Stimulated activated CD4-positive, alpha-beta T cell treated with anti-CD3 and anti-CD28 coated beads, Interleukin-1b, Interleukin-23, amount 100 ng/mL, for 4 hours (primary cell): ENCODE measurements at places on chromosomes 6 and 20.

DNA sequence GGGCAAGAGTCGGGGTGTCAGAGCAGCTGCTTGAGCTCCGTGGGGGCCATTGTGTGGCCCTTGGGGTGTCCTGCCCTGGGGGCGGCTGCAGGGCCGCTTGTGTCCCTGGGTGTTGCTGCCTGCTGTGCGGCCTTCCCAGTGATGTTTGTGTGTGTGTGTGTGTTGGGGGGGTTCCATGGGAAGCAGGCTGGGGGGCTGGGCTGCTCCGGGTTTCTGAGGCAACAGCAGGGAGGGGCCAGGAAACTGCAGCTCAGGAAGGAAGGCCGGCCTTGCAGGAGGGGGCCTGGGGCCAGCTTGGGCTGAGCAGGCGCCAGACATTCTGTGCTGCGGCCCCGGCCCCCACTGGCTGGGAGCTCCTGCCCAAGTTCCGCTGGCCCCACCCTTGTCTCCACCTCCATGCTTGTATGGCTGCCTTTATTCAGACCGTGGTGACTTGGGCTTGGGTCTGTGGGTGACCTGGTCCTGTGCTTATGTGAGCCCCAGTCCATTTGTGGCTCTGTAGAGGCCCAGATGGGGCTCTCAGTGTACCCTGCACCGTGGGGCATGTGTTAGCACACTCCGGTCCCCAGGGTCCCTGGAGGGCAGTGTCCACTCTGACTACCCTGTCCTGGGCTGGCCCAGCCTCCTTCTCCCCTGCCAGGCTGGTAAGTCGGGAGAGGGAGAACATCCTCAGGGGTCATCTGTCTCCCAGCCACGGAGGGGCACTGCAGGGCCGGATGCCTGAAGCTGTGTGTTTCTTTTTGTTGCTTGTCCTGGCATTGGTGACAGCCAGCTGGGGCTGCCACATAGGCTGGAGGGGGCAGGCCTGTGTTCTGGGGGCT, 4.6 kb upstream of the SOX18 start:
- no peak for DNase-seq

DNA sequence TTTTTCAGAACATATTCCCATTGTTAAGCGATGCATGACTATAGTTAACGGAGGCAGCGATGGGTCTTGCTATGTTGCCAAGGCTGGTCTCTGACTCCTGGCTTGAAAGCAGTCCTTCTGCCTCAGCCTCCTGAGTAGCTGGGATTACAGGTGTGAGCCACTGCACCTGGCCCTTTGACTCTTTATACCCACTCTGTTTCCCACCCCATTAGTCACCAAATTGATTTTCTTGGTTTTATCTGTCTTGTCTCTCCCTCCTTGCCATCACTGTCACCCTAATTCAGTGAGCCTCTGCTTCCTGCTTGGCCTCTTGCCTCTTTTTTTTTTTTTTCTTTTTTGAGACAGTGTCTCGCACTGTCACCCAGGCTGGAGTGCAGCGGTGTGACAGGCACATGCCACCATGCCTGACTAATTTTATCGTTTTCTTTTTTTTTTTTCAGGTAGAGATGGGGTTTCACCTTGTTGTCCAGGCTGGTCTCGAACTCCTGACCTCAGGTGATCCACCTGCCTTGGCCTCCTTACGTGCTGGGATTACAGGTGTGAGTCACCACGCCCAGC, 31.3 kb downstream of the ZFAND3 start:
- no peak for DNase-seq

- DNase-seq, result no peak
Observed at GRCh38 chr6:36141091-36141490, 10.8 kb downstream of the MAPK13 start.

GRCh38 chr20:31919410-31920155, 32.3 kb downstream of the PDRG1 start:
- no peak for DNase-seq

DNA sequence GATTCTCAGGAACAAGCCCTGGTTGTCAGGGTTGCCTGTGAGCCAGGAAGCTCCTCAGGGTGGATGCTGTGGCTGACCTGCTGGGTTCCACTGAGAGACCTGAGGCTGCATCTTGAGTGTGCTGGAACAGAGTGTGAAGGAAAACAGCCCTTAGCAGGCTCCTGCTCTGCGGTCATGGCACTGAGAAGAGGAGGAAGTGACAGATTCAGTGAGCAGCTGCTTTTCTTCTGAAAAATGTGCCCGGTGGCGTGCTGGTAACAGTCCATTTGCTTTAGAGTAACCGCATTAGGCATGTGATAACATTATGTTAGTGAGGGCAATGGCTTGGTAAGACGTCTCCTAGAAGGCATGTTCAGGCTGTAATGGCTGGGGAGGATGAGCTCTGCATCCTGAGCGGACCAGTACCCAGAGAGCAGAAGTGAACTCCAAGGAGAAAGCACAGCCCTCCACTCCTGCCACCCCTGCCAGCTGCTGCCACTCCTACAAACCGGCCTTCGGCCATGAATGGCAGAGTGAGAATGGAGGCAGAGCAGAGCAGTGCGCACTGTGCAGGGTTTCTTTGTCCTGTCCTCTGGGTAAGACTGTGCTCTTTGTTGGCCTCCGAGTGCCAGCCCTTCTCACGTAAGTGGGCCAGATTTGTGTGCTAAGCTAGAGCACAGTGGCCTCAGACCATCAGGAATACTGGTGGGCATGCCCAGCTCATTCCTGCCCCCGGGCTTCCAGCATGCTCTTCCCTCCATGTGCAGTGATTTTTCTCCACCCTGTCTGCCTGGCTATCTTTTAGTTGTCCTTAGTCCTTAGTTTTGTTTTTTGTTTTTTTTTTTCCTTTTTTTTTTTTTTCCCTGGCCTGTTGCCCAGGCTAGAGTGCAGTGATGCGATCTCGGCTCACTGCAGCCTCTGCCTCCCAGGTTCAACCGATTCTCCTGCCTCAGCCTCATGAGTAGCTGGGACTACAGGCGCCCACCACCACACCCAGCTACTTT, 98.1 kb upstream of the VSTM2L start:
- DNase-seq, result no peak

- no peak for DNase-seq
Observed at GRCh38 chr6:7973584-7973983, 63.0 kb upstream of the TXNDC5 start.

DNA sequence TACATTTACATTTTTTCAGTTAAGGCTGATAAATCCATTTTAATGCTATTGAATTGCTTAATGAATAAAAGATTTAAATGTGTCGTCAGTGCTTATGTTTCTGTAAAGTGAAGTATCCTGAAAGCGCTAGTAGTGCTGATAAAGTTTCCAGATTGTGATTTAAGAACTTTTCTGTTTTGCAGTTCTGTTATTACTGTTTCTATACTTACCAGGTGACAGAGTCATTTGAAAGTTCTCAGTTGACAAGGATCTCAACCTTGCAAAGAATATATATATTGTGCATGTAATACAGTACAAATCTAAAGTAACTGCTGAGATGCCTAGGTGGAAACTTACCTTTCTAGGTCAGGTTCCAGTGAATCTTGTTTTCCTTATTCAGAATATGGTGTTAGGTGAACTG, 201.8 kb downstream of the ARID1B start:
- DNase-seq, result no peak

DNA sequence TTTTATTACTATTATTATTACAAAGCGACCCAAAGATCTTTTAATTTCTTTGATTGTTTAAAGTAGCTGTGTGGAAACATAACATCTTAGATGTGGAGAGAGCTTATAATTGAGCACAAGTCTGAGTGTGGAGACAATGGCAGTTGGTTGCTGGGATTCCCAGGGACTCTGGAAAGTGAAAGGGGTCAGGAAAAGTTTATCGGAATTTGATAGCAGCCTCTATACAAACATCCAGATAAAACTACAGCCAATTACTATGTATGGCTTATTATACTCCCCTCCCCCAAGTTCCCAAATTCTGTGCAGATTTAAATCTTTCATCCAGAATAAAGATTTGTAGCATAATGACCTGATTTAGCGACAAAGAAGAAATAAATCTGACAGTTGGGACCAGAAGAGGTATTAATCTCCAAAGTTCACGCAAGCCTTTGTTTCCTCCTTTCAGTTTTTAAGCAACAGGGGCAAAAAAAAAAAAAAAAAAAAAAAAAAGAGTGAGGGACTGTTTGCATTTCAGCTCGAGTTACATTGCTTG, 121.4 kb upstream of the MAP3K7 start:
- DNase-seq, result no peak

GRCh38 chr6:27593200-27593818, 120.4 kb upstream of the ZNF184 start:
- DNase-seq, result no peak
